ENCODE measurements at places on chromosomes 5 and 9. TPM values are rescaled to one million over a fixed set of nuclear protein-coding genes. Genes with fewer than 3 reads are reported as not detected.

Gene ELAVL2
- not detected for total RNA-seq

Gene LPAR1
- total RNA-seq, result 38.0 TPM

Gene DNLZ
- total RNA-seq, result 28.9 TPM

Gene SUSD3
- 9.3 TPM for total RNA-seq

Gene IL3
- total RNA-seq, result not detected

Gene CCDC171
- total RNA-seq, result 30.7 TPM

Gene CARD6
- total RNA-seq, result 6.2 TPM

Gene C7
- 293 TPM for total RNA-seq

Gene GALNT10
- total RNA-seq, result 5.6 TPM

Gene CFAP157
- total RNA-seq, result 5.4 TPM

Gene CCDC152
- total RNA-seq, result not detected

Gene CD14
- 26.0 TPM for total RNA-seq

GRCh38 chr9:121783521-121784507, 132.4 kb downstream of the DAB2IP start:
- H3K36me3 ChIP-seq, result no peaks in the 10 kb centered on the region
- no peaks in the 10 kb centered on the region for H3K4me1 ChIP-seq
- peak; percentile 18 for DNase-seq
- H3K4me3 ChIP-seq, result no peak overlapping the region

DNA sequence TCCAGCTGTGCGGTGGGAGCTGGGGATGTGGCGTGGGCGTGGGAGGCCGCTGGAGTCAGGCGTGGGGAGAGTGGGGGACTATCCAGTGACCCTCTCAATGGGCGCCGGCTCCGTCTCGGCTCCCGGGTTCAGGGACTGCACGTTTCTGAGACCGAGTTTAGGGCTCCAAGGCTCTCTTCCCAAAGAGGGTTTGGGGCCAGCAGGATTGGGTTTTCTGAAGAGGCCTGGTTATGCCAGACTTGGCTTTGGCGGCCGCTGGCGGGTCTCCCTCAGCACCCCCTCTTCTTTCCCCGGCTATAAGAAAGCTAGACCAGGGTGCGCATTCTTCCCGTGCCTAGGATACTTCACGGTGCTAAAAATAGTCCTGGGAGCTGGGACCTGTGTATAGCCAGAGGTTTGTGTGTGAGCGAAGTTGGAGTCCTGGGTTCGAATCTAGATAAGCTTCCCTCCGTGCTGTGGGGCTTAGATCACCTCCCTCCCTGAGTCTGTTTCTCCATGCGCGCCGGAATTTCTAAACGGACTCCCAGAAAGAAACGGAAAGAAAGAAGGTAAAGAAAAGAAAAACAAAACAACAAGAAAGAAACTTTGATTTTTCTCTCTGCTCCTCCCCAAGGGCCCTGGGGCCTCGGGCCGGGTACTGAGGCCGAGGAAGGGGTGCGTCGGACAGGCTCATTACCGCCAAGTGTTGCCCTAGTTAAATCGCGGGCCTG, 5.0 kb downstream of the HAND1 start:
- DNase-seq, result no peak
- H3K36me3 ChIP-seq, result no peaks in the 10 kb centered on the region
- H3K27me3 ChIP-seq, result peaks cover 66% of the 10 kb centered on the region
- no peak overlapping the region for H3K27ac ChIP-seq
- no peaks in the 10 kb centered on the region for H3K4me1 ChIP-seq

GRCh38 chr5:37412515-37412914, 33.4 kb downstream of the WDR70 start:
- H3K27me3 ChIP-seq, result no peaks in the 10 kb centered on the region
- H3K27ac ChIP-seq, result no peak overlapping the region
- no peak for DNase-seq
- no peaks in the 10 kb centered on the region for H3K36me3 ChIP-seq

DNA sequence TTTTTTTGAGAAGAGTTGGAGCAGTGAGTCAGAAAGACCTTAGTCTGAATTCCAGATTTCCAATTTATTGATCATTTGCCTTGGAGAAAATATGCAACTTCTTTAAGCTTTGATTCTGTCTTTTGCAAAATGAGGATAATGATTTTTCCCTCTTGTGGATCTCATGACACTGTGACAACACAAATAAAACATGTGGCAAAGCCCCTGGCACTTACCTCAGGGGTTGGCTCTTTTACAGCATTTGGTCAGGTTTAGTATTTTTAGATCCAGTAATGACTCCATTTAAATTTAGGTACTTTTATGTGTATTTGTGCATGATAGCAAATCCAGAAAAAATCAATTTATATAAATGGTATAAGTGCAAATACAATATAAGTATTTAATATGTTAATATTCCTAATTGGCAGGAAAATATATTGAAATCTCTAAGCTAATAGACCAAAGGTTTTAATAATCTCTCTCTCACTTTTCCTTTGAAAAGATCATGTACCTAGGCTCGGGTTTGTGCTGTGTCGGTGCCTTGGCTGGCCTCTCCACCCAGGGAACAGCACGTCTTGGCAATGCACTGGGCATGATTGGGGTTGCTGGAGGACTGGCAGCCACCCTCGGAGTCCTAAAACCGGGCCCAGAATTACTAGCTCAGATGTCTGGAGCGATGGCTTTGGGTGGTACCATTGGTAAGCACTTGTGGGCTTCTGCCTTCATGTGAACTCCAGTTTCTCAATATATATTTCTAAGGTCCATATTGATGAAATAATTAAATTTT, 49.7 kb downstream of the NNT start:
- H3K27me3 ChIP-seq, result no peaks in the 10 kb centered on the region
- DNase-seq, result no peak
- no peaks in the 10 kb centered on the region for H3K4me1 ChIP-seq
- no peak overlapping the region for H3K4me3 ChIP-seq
- no peaks in the 10 kb centered on the region for H3K36me3 ChIP-seq

DNA sequence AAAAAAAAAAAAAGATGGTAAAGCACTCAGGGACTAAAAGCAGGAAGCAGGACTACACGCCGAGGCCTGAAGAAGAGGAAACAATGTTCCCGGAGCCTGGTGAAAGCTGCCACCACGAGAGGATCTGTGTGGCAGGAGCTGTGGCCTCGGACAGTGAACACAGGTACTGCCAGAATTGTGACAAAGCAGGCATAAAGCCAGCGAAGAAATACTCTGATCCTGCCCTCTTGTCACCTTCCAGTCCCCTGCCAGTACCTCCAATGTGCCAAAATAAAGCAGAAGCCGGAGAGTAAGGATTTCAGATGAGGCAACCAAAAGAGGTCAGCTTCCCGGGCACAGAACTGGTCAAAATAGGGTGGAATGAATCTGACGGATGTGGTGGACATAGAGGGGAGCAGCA, 211.5 kb upstream of the TARS1 start:
- no peak overlapping the region for H3K27ac ChIP-seq
- no peak for DNase-seq
- no peaks in the 10 kb centered on the region for H3K36me3 ChIP-seq
- H3K4me1 ChIP-seq, result no peaks in the 10 kb centered on the region

DNA sequence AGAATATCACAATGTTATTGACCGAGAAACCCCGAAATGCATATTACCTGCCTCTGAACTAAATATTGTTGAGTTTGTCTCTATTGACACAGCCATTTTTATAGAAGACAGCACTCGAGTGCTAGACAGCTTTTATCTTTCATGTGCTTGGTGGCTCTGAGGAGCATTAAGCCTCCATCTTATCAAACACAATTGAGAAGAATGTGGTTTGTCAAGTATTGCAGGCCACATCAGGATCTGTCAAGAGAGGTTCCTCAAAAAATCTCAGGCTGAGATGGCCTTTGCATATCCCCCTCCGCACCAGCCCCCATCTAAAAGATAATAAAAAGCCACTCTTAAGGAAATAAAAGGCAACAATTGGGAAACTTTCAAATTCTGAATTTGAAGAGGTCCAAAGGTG, 284.8 kb downstream of the DENND1A start:
- no peaks in the 10 kb centered on the region for H3K27me3 ChIP-seq
- H3K4me1 ChIP-seq, result no peaks in the 10 kb centered on the region
- H3K27ac ChIP-seq, result no peak overlapping the region
- no peaks in the 10 kb centered on the region for H3K36me3 ChIP-seq

DNA sequence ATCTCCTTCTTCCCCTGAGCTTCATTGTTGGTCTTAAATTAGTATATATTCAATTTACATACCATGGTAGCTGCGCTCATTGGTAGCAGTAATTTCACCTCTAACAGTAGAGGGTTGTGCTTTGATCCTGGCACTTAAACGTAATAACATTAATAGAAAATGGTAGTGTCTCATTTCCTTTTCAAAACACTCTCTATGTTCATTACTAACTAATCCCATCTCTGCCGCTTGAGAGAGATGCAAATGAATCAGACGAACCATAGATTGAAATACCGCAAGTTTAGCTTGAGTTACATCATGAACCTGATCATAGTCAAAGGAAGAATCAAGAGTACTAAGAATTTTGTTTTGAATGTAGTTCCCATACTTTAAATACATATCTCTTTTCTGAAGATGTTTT, 2.2 kb downstream of the THBS4 start:
- H3K27me3 ChIP-seq, result peaks cover 5% of the 10 kb centered on the region
- H3K4me3 ChIP-seq, result no peak overlapping the region
- no peak overlapping the region for H3K27ac ChIP-seq

DNA sequence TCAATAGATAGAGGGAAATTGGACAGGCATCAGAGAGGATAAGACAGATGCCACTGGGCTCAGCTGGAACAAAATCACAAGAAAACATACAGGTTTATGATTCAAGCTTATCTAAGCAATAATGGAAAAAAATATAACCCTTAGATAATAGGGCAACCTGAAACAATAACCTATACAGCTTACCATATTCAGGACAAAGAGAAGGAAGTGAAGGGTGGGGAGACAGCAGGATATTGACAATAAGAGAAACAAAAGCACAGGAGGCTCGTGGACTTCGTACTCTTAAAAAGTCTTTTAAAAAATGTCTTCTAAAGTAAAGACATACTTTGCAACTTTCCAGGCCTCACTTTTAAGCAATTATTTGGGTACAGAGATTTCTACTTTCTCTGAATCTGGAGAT, 225.3 kb downstream of the NTRK2 start:
- H3K27ac ChIP-seq, result no peak overlapping the region
- no peak overlapping the region for H3K4me3 ChIP-seq
- H3K4me1 ChIP-seq, result no peaks in the 10 kb centered on the region
- H3K27me3 ChIP-seq, result no peaks in the 10 kb centered on the region
- no peaks in the 10 kb centered on the region for H3K36me3 ChIP-seq

DNA sequence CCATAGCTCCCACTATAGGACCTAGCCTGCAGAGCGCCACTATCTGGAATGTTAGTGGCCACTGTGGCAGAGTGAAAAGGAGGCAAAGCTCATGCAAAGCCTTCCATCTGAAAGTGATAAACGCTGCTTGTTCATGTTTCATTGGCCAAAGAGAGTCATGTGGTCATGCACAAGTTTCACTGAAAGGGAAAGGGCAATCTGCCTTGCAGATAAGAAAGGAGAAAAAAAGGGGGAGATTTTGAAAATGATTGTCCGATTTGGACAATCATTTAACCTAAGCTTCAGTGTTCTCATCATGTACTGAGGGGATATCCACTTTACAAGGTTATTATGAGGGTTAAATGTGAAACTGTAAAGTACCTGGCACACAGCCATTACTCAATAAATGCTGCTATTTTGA, 9.0 kb upstream of the MOB3B start:
- no peaks in the 10 kb centered on the region for H3K36me3 ChIP-seq
- H3K4me1 ChIP-seq, result peaks cover 21% of the 10 kb centered on the region
- H3K27me3 ChIP-seq, result no peaks in the 10 kb centered on the region
- no peak overlapping the region for H3K4me3 ChIP-seq

DNA sequence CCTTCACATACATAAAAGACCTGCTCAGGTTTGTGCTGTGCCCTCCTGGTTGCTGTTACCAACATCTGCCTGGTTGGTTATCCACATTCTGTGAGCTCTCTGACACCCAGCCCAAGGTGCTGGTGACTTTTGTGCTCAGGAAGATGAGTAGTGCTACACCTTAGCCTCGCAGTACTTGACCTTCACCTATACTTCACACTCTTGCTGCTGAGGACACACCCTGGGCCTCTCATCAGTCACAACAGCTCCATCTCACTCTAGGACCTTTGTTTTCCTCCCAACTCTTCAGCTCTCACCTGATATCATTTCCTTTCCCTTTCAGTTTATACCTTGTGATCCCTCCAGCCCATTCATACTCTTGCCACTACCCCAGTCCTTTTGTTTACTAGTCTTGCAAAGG, 10.7 kb upstream of the SLC22A5 start:
- H3K4me3 ChIP-seq, result no peak overlapping the region
- no peak for DNase-seq
- no peaks in the 10 kb centered on the region for H3K27me3 ChIP-seq
- no peaks in the 10 kb centered on the region for H3K36me3 ChIP-seq
- H3K27ac ChIP-seq, result no peak overlapping the region
- H3K4me1 ChIP-seq, result no peaks in the 10 kb centered on the region

- H3K4me1 ChIP-seq, result no peaks in the 10 kb centered on the region
- H3K4me3 ChIP-seq, result no peak overlapping the region
- peak overlapping the region; percentile 73 for H3K27ac ChIP-seq
- no peaks in the 10 kb centered on the region for H3K27me3 ChIP-seq
Measured at GRCh38 chr5:79851391-79851863, 139.6 kb downstream of the MTX3 start.

- H3K36me3 ChIP-seq, result no peaks in the 10 kb centered on the region
- DNase-seq, result no peak
- H3K27ac ChIP-seq, result no peak overlapping the region
- no peaks in the 10 kb centered on the region for H3K27me3 ChIP-seq
- H3K4me1 ChIP-seq, result no peaks in the 10 kb centered on the region
- no peak overlapping the region for H3K4me3 ChIP-seq
Measured at GRCh38 chr9:93580654-93581380, 4.4 kb downstream of the PHF2 start.

- H3K27me3 ChIP-seq, result no peaks in the 10 kb centered on the region
- H3K4me1 ChIP-seq, result no peaks in the 10 kb centered on the region
- DNase-seq, result no peak
Measured at GRCh38 chr9:98971915-98972223, 28.2 kb downstream of the COL15A1 start.

DNA sequence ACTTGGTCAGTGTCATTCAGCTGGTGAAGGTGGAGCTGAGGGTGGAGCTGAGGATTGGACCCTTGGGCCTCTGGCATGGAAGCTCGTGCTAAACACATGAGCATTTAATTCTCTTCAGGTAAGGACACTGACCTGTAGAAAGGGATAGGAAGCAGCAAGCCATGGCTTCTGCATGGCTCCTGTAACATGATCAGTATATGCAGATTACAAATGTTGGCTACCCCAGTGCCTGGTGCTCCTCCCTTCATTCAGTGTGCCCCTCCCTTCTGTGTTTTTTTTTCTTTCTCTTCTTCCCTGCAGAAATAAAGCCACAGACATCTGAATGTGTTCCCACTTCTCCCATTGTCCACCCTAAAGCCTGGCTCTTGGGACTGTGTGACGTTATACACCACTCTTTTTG, 52.9 kb downstream of the ARHGAP26 start:
- no peak overlapping the region for H3K27ac ChIP-seq
- H3K4me1 ChIP-seq, result peaks cover 12% of the 10 kb centered on the region
- H3K4me3 ChIP-seq, result no peak overlapping the region
- no peaks in the 10 kb centered on the region for H3K27me3 ChIP-seq

GRCh38 chr5:163770625-163771024, 265.2 kb downstream of the MAT2B start:
- H3K27me3 ChIP-seq, result no peaks in the 10 kb centered on the region
- H3K36me3 ChIP-seq, result no peaks in the 10 kb centered on the region
- no peaks in the 10 kb centered on the region for H3K4me1 ChIP-seq
- no peak overlapping the region for H3K27ac ChIP-seq
- H3K4me3 ChIP-seq, result no peak overlapping the region
- no peak for DNase-seq
